Stimulated activated CD8-positive, alpha-beta memory T cell treated with anti-CD3 and anti-CD28 coated beads, Interleukin-4, amount 100 ng/mL, for 24 hours (primary cell): ENCODE measurements at places on chromosomes 2 and 18.

- DNase-seq = no peak
Measured at GRCh38 chr2:120697471-120697870, 38.2 kb upstream of the GLI2 start.

GRCh38 chr18:50734886-50735285, 84.9 kb downstream of the MRO start:
- DNase-seq = no peak

DNA sequence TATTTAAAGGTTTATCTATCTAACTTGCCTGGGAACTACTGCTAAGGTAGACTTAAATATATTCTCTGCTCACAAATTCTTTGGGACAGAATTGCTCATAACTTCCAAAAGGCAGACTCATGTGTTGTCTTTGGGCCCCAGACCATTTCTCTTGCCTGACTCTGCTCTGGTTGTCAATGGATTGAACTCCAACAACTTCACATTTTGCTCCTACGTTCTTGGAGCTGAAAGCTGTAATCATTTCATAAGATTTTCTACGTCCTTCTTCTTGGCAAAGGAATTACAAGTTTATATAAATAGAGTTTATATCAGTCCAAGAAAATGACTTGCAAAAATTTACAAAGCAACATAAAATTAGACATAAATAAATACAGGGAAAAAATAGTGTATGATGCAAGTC, 32.9 kb upstream of the PPM1B start:
- no peak for DNase-seq

- DNase-seq = no peak
Measured at GRCh38 chr18:13530879-13531387, 195.4 kb downstream of the FAM210A start.

GRCh38 chr2:72630767-72631166, 195.1 kb downstream of the EXOC6B start:
- no peak for DNase-seq

GRCh38 chr2:202609381-202610145, 25.2 kb upstream of the FAM117B start:
- no peak for DNase-seq

GRCh38 chr18:60391571-60392226, 19.1 kb upstream of the MC4R start:
- no peak for DNase-seq

DNA sequence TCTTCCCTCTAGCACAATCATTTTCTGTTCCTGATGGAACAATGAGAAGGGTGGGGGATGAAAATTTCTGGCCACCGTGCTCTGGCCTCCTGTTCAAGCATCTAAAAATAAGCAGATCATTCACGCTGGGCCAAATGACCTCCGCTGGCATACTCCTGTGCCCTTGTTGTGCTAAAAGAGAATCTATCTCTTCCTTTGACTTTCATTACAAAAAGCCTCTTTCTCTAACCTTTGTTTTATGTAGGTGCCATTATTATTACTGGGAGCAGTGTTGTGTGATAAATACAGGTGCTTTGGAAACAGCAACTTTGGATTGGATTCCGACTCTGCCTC, 44.6 kb upstream of the B3GNT2 start:
- DNase-seq = no peak

GRCh38 chr2:113079131-113079530, 11.4 kb downstream of the IL1F10 start:
- DNase-seq = no peak

GRCh38 chr18:54647176-54647575, 56.1 kb downstream of the DYNAP start:
- no peak for DNase-seq

GRCh38 chr2:3643371-3644245, 14.4 kb upstream of the ALLC start:
- DNase-seq = no peak

DNA sequence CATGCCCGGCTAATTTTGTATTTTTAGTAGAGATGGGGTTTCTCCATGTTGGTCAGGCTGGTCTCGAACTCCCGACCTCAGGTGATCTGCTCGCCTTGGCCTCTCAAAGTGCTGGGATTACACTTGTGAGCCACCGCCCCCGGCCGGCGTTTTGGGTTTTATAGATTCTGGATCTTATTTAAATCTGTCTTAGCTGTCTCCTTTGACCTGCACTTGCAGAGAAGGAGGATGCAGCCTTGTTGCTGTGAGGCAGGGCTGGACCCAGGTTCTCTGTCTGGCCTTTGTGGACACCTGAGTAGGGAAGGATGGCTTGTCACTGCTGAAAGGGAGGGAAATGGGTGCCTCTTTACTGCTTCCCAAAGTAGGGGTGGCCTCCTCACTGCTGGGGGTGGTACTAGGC, 83.0 kb upstream of the HS6ST1 start:
- DNase-seq = no peak

- DNase-seq = no peak
Measured at GRCh38 chr2:137823196-137823595, 141.1 kb upstream of the HNMT start.

DNA sequence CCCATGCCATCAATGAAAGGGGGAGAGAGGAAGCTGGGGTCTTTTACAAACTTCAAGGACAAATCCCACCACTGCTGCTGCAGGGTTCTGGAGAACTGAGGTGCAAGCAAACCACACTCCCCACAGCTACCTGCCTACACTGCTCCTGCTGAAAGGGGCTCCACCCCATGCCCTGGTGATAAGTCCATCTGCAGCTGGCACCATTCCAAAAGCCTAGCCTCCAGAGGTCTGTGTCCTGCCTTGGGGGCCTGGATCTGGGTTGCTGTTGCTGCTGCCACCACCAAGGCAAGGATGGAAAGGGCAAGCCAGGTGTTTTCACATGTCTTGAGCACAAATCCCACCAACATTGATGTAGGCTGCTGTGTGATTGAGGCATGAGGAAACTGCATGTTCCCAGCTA, 97.4 kb upstream of the UBE2E3 start:
- DNase-seq = no peak

DNA sequence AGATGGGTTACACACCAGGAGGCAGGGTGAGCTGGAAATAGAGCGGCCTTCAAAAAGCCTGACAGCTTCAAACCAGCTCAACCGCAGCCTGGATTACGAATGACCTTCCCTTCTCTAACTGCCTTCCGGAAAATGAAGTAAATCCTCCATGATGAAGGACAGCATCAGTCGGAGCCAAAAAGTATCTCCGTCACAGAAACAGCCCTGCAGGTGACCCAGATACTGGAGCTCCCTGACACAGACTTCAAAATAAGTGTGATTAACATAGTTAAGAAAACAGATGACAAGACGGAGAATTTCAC, 10.3 kb upstream of the CIB4 start:
- DNase-seq = no peak

- peak; percentile 79 for DNase-seq
Measured at GRCh38 chr2:170973492-170974303, 44.6 kb downstream of the GORASP2 start.

DNA sequence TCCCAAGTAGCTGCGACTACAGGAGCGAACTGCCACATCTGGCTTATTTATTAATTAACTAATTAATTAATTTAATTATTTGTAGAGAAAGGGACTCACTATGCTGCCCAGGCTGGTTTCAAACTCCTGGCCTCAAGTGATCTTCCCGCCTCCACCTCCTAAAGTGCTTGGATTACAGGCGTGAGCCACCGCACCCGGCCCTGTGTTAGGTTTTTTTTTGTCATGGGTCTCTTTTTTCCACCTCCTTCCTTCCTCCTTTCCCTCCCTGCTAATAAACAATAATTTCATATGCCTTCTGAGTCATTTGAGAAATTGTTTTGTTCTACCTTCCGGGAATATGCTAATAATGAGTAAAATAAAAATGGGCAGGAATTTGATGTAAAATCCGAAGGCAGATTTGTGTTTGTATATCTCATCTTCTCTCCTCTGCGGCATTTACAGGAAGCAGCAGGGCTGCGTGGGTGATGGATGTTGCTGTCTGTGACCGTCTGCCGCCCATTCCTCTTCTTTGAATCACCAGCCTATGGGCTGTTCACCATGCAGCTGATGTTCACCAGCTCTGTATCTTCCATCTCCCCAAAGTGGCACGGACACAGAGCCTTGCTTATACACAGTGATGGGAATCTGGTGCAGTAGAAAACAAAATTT, 89.9 kb downstream of the ACSL3 start:
- DNase-seq = no peak

- DNase-seq = no peak
Measured at GRCh38 chr2:189260361-189260814, 80.8 kb upstream of the COL5A2 start.

DNA sequence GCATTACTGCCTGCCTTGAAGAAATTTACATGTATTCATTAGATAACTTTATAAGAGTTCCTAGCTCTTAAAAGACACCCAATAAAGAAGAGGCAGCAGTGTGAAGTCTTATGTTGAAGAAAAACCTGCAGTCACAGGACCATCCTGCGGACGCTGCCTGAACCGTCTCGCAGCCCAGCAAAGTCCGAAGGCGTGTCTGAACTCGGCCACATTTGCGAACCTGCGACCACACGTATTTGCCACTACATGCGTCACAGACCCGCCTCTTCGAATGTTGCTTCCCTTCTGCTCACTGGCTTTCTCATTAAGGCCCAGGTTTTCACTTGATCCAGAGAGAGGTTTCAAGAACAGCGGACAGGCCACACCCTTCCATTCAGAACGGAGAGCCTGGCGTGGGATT, 41.2 kb downstream of the CNGA3 start:
- no peak for DNase-seq

DNA sequence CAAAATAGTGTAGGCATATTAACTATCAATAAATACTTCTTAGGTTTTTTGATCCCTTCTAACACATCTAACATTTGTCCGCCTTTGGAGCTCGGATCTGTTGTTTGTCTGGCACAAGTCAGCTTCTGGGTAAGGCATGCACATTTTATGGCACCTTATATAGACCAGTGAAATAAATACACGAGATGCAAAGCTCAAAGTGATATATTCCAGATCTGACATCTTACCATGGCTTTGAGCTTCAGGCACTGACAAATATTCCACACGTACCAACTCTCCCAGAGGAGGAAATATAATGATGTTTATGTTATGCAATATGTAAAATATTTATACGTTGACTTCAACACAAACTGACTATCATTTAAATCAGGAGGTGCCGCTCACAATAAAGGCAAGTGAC, 430.1 kb upstream of the SMIM21 start:
- no peak for DNase-seq

DNA sequence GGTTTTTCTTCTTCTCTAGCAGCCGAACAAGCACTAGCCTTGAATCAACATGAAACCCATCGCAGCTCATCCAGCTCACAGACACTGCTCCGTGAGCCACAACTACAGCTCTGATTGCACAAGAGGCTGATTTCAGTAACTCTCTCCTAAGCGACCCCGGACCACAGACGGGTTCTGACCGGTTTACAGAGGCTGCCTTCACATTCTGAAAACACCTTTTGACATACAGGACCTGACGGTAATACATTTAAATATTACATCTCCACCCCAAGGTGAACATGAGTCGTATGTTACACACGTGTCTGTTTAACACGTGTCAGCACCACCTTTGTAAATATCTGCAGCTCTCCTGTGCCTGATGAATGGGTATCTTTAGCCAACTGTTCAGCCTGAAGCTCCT, 120.7 kb downstream of the TMEM18 start:
- DNase-seq = no peak

DNA sequence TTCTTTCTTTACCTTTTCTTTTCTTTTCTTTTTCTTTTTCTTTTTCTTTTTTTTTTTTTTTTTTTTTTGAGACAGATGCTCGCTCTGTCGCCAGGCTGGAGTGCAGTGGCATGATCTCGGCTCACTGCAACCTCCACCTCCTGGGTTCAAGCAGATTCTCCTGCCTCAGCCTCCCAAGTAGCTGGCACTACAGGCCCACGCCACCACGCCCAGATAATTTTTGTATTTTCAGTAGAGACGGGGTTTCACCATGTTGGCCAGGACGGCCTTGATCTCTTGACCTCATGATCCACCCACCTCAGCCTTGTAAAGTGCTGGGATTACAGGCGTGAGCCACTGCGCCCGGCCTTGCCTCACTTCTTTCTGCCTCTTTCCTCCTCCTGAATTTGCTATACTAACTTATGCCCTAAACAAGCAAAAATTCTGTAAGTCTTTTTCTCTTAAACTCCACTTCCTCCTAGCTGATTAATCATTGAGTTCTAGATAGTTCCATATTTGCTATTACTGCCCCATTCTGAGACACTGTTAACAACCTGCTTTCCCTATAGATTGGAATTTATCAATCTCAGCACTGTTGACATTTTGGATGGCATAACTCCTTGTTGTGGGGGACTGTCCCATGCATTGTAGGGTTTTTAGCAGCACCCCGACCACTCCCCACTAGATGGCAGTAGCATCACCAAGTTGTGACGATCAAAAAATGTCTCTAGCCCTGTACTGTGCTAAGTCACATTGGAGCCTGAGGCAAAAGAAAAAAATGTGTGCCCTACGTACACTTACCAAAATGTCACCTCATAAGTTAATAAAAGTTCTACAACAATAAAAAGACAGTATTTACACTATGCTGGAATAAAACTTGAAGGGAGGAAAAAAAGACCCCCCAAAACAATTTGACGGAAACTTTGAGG, 16.4 kb upstream of the THADA start:
- DNase-seq = peak; percentile 44

GRCh38 chr2:45769056-45769455, 117.6 kb downstream of the PRKCE start:
- DNase-seq = no peak

GRCh38 chr2:111222204-111222866, 101.6 kb downstream of the BCL2L11 start:
- DNase-seq = no peak

GRCh38 chr2:215314896-215315295, 3.0 kb downstream of the ATIC start:
- no peak for DNase-seq
